MG63 (cell line): ENCODE measurements at places on chromosomes 3 and 15. TPM values are rescaled to one million over a fixed set of nuclear protein-coding genes. Genes with fewer than 3 reads are reported as not detected.

DNA sequence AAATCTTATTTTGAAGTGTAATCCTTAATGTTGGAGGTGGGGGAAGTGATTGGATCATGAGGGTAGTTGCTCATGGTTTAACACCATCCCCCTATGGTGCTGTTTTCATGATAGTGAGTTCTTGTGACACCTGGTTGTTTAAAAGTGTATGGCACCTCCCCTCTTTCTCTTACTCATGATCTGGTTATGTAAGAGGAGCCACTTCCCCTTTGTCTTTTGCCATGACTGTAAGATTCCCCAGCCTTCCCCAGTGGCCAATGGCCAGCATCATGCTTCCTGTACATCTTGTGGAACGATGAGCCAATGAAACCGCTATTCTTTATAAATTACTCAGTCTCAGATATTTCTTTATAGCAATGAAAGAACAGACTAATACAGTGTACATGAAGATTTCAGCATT is 39.8 kb upstream of the GMNC start:
- DNase-seq = no peak

- peak; percentile 61 for DNase-seq
Observed at GRCh38 chr3:112734736-112735350, 93.9 kb upstream of the CCDC80 start.

GRCh38 chr15:37823601-37824275 is 110.7 kb upstream of the TMCO5A start:
- DNase-seq = no peak

GRCh38 chr15:73691396-73691795 is 7.2 kb downstream of the CD276 start:
- DNase-seq = no peak

DNA sequence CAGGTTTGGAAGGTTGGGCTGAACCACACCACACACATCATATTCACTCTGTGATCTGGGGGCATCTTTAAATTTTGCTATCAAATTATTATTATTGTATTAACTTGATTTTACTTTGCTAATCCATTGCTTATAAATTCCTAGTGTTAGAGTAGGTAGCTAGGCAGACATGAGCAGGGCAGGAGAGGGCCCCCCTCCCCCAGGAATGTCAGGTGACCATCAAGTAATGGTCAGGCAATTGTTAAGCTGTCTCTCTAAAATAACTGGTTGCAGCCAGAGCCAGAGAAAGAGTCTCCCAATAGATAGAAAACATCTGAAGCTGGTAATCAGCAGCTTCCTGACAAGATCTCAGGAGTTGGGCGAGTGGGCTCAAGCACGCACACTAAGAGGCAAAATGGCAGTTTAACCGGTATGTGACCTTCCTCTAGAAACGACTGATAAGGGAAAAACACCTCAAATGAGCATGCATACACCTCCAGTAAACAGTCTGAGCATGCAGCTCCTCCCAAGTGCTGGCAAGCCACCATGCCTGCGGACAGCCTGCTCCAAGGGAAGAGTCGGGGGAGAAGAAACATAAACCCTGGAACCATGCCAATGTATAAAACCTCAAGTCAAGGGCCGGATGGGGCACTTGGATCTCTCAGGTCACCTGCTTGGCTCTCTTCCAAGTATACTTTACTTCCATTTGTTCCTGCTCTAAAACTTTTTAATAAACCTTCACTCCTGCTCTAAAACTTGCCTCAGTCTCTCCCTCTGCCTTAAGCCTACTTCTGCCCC is 3.1 kb upstream of the CXCR6 start:
- DNase-seq = no peak

- DNase-seq = no peak
Observed at GRCh38 chr3:149535333-149535685, 60.8 kb downstream of the TM4SF4 start.

DNA sequence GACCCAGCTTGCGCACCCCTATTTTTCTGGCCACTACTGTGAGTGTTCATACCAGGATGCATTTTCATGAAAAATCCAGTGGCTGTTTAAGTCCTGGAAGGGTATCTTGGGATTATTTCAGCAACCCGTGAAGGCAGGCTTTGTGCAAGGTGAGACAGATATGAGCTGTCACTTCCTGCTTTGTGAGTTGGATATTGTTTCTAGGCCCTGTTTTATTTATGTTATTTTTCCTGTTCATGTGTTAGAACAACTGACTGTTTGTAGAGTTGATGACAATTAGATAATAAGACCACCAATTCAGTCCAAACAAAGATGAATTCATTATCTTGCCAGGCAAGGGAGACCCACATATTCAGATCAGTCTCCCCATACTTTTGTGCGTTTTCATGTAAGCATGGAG is 42.5 kb downstream of the ZBTB38 start:
- DNase-seq = no peak

GRCh38 chr3:77795013-77795412 is 755.1 kb downstream of the ROBO2 start:
- DNase-seq = no peak

DNA sequence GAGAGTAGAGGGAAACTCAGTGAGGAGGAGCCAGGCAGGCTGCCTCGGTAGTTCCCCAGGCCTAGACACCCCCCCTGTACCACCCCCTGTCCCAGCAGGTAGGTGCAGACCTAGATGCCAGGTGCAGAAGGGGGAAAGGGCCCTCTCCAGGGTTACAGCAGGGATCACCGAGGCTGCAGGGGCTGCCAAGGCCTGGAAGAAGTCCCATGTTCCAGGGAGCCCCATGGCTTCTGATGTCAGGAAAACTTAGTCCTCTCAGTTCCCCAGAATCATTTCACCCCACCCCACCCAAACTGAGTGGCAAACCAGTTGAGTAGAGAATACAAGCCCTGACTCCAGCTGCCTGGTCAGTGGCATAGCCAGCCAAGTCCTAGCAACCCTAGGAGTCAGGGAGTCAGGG is 7.4 kb upstream of the SEMA3B start:
- no peak for DNase-seq

GRCh38 chr3:73786321-73786807 is 161.6 kb upstream of the PDZRN3 start:
- peak; percentile 90 for DNase-seq

DNA sequence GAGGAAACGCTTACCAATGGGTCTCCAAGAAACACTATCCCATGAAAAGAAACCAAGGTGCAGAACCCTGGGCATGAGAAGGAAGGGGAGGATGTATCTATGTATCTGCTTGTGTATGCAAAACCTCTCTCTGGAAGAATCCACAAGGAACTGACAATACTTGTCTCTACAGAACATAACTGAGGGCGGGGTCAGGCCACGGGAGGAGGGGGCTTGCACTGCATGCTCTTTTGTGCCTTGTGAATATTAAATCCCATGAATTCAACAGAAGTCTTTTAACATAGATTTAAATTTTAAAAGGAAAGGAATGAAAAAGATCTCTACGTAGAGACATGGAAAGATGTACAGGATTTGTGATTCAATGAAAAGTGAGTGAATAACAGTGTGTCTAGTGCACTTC is 57.8 kb downstream of the RPN1 start:
- no peak for DNase-seq

- DNase-seq = no peak
Observed at GRCh38 chr15:55795031-55795430, 52.1 kb upstream of the PRTG start.

- no peak for DNase-seq
Observed at GRCh38 chr15:67031331-67031730, 34.1 kb upstream of the SMAD3 start.

The TLR9 gene
- not detected in 2 replicates for total RNA-seq

The ACSBG1 gene
- not detected in 2 replicates for total RNA-seq

The CTDSPL gene
- total RNA-seq = 13.5 and 24.6 TPM in 2 replicates

The PPM1L gene
- not detected in 2 replicates for total RNA-seq

The KIAA1143 gene
- total RNA-seq = 5.7 and 6.6 TPM in 2 replicates

The UPK1B gene
- total RNA-seq = not detected in 2 replicates

The ERC2 gene
- total RNA-seq = not detected in 2 replicates

The TICRR gene
- total RNA-seq = 3.3 and 4.0 TPM in 2 replicates

The ZNF660 gene
- not detected in 2 replicates for total RNA-seq
